ENCODE measurements at places on chromosomes 16 and 17. TPM values are rescaled to one million over a fixed set of nuclear protein-coding genes. Genes with fewer than 3 reads are reported as not detected.

GRCh38 chr16:79380995-79381602 lies 219.4 kb downstream of the MAF start:
- no peak for DNase-seq
- H3K4me3 ChIP-seq = no peak overlapping the region
- H3K36me3 ChIP-seq = no peaks in the 10 kb centered on the region
- H3K27ac ChIP-seq = no peak overlapping the region

DNA sequence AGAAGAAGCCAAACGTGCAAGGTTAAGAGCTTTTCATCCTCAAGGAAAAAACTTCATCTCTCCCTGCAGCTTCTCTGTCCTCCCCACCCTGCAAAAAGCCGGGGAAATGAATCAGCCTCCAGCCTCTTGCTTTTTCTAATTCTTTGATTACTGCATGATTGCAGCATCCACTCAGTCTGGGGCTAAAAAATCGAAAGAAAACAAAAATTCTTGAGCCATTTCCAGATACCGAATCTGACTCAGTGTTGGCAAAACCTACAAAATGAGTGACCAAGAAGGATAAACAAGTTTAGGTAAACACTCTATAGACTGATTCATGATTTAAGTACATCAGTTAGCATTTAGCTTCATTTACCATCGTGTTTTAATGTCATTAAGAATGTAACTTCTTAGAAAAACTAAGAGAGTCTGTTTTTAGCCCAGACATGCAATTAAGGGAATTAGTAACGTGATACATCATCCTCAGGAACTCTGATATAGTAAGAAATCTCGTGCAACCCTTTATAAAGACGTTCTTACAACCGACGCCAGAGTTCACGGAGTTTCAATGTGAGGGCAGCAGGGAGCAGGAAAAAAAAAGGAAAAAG lies 287.3 kb upstream of the FOXF1 start:
- H3K27ac ChIP-seq = peak overlapping the region; percentile 74
- H3K36me3 ChIP-seq = no peaks in the 10 kb centered on the region
- no peaks in the 10 kb centered on the region for H3K27me3 ChIP-seq
- no peak for DNase-seq

DNA sequence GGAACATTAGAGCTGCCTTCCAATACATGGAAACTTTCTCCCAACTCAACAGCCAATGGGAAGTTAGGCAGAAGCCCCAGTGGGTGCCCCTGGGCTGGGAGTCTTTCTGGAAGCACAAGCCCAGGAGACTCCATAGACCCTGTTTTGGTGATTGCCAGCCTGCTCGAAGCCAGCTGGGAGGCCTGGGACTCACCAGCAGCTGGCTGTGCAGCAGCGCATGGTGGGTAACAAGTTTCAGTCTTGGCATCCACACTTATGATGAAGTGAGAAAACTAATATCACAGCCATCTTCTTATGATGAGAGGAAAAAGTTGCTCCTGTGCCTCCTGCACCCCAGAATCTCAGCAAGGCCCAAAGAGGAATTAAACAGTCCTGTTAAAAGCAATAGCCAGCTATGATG lies 522.5 kb upstream of the CDH5 start:
- H3K27ac ChIP-seq = no peak overlapping the region
- no peak overlapping the region for H3K4me3 ChIP-seq
- H3K36me3 ChIP-seq = no peaks in the 10 kb centered on the region
- H3K27me3 ChIP-seq = no peaks in the 10 kb centered on the region
- no peak for DNase-seq

DNA sequence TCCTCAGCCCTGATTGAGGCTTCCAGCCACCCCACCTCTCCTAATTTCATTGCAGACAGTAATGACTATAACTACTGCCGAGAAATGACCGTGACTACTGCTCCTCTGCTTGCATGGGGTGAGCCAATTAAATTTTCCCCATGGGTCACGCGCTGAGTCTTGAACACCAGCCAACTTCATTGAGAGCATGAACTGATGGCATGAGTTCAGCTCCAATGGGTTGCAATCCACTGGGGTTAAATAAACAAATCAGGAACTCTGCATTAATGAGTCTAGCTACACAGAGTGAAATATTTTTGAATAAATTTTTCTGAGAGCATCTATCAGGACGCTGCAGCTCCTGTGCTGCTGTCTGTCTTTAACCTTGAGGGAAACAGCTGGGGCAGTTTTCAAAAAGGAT lies 61.6 kb upstream of the CLEC3A start:
- H3K4me3 ChIP-seq = no peak overlapping the region
- H3K27me3 ChIP-seq = no peaks in the 10 kb centered on the region
- DNase-seq = no peak
- no peaks in the 10 kb centered on the region for H3K36me3 ChIP-seq

- H3K4me1 ChIP-seq = peaks cover 38% of the 10 kb centered on the region
- H3K27ac ChIP-seq = no peak overlapping the region
- H3K36me3 ChIP-seq = peaks cover 39% of the 10 kb centered on the region
- no peaks in the 10 kb centered on the region for H3K27me3 ChIP-seq
- H3K4me3 ChIP-seq = no peak overlapping the region
Measured at GRCh38 chr17:3004925-3005324, 58.5 kb downstream of the OR1D5 start.

- no peak overlapping the region for H3K4me3 ChIP-seq
- DNase-seq = no peak
- no peaks in the 10 kb centered on the region for H3K27me3 ChIP-seq
- H3K27ac ChIP-seq = no peak overlapping the region
- no peaks in the 10 kb centered on the region for H3K36me3 ChIP-seq
Measured at GRCh38 chr16:12455287-12455798, 348.3 kb downstream of the CPPED1 start.

GRCh38 chr17:18967916-18968315 lies 16.0 kb downstream of the SLC5A10 start:
- no peaks in the 10 kb centered on the region for H3K27me3 ChIP-seq
- no peak overlapping the region for H3K4me3 ChIP-seq
- peak overlapping the region; percentile 79 for H3K27ac ChIP-seq
- peaks cover 8% of the 10 kb centered on the region for H3K36me3 ChIP-seq
- no peak for DNase-seq
- peaks cover 31% of the 10 kb centered on the region for H3K4me1 ChIP-seq

DNA sequence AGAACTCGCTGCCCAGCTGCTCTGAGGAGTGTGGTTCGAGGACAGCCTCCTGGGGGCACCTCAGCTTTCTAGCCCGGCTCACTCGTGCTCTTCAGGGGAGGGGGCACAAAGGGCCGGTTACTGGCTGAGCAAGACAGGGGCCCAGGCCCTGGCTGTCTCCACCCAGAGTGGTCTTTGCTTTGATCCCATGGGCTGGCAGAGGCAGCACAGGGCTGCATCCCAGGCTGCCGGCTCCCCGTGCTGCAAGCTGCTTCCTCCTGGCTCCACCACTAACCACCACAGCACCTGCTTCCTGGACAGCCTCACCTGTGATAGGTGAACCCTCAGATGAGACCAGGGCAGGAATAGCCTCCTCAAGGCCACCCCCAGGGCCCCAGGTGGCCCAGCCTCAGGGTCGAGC lies 6.8 kb downstream of the SPPL2C start:
- H3K27ac ChIP-seq = no peak overlapping the region
- H3K27me3 ChIP-seq = no peaks in the 10 kb centered on the region
- no peaks in the 10 kb centered on the region for H3K4me1 ChIP-seq
- H3K4me3 ChIP-seq = no peak overlapping the region

The VAT1 gene
- 154 TPM for total RNA-seq

The NDRG4 gene
- 29.0 TPM for total RNA-seq

The KRT32 gene
- total RNA-seq = 12.8 TPM

GRCh38 chr16:50474138-50474537 lies 74.1 kb upstream of the NKD1 start:
- H3K27ac ChIP-seq = no peak overlapping the region
- H3K36me3 ChIP-seq = no peaks in the 10 kb centered on the region
- H3K4me1 ChIP-seq = no peaks in the 10 kb centered on the region
- peaks cover 32% of the 10 kb centered on the region for H3K27me3 ChIP-seq

DNA sequence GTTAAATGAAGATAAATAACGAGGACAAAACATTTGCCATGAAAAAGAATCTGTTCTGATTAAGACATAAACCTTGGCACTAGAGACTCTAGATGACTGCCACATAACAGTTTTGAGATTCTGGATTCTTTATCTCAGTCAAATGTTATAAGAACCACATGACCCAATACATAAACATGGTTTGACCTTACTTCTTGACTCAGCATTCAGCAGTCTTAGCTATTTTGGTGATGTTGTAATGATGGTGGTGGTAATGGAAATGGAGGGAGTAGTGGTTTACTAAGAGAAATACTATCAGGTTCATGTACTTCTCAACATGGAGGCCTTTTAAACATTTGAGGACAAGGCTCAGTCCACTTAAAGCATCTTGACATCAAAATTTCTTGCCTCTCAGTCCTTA lies 925.4 kb downstream of the CDH11 start:
- H3K27me3 ChIP-seq = no peaks in the 10 kb centered on the region
- DNase-seq = no peak

- H3K27me3 ChIP-seq = no peaks in the 10 kb centered on the region
- no peak overlapping the region for H3K27ac ChIP-seq
- H3K4me1 ChIP-seq = no peaks in the 10 kb centered on the region
- H3K4me3 ChIP-seq = no peak overlapping the region
- DNase-seq = no peak
Measured at GRCh38 chr16:6797223-6797622, 535.4 kb upstream of the RBFOX1 start.

- no peak overlapping the region for H3K4me3 ChIP-seq
- no peaks in the 10 kb centered on the region for H3K27me3 ChIP-seq
- no peaks in the 10 kb centered on the region for H3K36me3 ChIP-seq
Measured at GRCh38 chr16:48497932-48498768, 111.8 kb downstream of the N4BP1 start.

- no peak overlapping the region for H3K27ac ChIP-seq
- no peaks in the 10 kb centered on the region for H3K4me1 ChIP-seq
- H3K4me3 ChIP-seq = no peak overlapping the region
- no peaks in the 10 kb centered on the region for H3K27me3 ChIP-seq
Measured at GRCh38 chr17:6843241-6843880, 11.8 kb upstream of the TEKT1 start.

The WFDC1 gene
- 7.6 TPM for total RNA-seq

- H3K4me3 ChIP-seq = no peak overlapping the region
- peaks cover 14% of the 10 kb centered on the region for H3K4me1 ChIP-seq
- no peak for DNase-seq
- H3K27me3 ChIP-seq = no peaks in the 10 kb centered on the region
Measured at GRCh38 chr16:69443927-69444631, 19.7 kb downstream of the CYB5B start.

DNA sequence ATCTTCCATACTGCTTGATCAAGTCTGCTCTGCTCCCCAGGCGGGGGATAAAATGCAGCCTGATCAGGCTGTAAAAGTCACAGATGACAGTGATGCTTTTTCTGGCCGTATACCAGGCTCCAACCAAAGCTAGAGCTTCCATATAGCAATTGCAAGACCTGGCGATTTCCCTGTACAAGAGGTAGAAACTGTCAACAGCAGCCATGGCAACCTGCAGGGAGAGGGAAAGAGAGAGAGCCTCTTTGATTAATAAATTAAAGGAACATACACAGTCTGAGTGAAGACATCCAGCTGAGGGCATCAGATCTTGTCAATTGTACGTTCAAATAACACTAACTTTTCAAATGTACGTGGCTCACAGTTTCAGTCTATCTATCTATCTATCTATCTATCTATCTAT lies 13.9 kb downstream of the HSDL1 start:
- no peak overlapping the region for H3K27ac ChIP-seq
- H3K36me3 ChIP-seq = no peaks in the 10 kb centered on the region
- H3K4me1 ChIP-seq = no peaks in the 10 kb centered on the region
- no peaks in the 10 kb centered on the region for H3K27me3 ChIP-seq

DNA sequence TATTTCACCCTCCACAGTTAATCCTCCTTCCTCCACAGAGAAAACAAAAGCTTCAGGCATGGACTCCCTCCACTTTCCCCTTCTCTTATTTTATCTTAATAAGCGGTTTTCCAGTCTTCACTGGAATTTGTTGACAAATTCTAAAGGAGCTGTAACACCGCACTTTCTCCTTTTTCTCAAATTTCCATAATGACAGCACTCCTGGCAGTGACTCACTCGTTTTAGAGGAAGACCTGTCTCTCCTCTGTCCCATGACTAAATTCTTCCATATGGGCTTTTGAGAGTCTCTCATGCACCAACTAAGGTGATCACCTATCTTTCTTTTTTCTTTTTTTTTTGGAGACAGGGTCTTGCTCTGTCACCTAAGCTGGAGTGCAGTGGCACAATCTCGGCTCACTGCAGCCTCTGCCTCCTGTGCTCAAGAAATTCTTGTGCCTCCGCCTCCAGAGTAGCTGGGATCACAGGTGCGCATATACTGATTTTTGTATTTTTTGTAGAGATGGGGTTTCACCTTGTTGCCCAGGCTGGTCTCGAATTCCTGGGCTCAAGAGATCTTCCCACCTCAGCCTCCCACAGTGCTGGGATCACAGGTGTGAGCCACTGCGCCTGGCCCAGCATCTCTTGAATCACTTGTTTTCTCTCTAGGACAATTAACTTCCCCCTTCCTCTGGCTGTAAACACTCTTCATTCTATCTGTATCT lies 7.7 kb downstream of the ITGAM start:
- H3K27me3 ChIP-seq = no peaks in the 10 kb centered on the region
- no peak for DNase-seq
- H3K4me1 ChIP-seq = peaks cover 15% of the 10 kb centered on the region
- H3K36me3 ChIP-seq = no peaks in the 10 kb centered on the region
- H3K4me3 ChIP-seq = no peak overlapping the region

DNA sequence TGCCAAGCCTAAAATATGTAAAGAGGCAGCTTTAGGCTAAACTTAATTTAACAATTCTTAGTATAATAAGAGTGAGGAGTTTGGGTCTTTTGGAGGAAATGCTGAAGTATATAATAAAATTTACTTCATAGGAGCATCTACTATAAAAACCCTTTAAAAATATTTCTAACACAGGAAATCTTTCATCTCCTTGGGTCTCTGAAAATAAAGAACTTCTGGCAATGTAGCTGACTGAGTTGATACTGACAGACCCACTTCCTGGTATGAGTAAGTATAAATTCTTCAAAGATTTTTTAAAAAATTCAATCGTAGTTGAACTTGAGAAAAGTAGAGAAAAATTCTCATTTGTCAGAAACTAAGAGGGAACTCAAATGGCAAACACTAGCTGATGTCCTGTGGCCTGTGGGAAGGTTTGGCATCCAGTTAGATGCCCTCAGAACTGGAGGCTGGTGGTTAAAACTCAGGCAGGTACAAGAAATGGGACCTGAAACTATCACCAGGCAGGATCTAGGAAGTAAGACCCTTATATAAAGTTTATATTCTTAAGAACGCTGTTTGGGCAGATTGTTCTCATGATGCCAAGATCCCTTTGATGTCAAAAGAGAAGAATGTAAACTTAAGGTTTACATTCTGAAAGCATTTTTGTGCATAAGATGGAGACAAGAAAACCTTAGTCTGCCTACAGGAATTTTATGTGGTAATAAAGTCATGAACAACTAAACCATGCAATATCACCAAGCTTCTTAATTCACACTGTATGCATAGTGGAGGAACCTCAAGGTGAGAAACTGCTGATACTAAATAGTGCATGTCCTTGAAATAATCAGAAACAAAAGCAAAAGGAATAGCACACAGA lies 6.2 kb downstream of the KRTAP4-6 start:
- H3K27me3 ChIP-seq = peaks cover 5% of the 10 kb centered on the region
- H3K27ac ChIP-seq = no peak overlapping the region
- no peak for DNase-seq
- H3K4me1 ChIP-seq = no peaks in the 10 kb centered on the region

The SUPT6H gene
- total RNA-seq = 48.7 TPM

All from esophagus squamous epithelium (tissue), 5 donors.